ENCODE measurements at places on chromosomes 12 and 14.

DNA sequence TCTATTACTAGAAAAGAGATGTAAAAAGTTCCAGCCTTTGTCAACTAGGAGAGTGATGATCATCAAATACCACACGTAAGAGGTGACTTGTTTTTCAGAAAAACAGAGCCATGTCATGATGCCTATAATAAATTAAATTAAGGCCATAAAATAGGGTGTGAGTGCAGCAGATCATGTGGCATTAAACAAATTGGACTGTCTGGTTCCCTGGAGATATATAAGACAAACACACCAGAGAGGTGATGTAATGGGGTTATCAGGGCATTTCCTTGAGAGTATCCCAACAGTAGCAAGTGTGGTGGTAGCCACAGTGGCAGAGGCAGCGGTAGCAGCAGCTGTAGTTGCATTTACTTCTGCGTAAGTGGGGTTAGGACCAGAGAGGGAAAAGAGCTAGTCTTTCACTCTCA lies 14.6 kb upstream of the GALNT6 start:
- no peak for DNase-seq

- DNase-seq, result no peak
Measured at GRCh38 chr12:46930101-46930500, 104.3 kb upstream of the SLC38A4 start.

DNA sequence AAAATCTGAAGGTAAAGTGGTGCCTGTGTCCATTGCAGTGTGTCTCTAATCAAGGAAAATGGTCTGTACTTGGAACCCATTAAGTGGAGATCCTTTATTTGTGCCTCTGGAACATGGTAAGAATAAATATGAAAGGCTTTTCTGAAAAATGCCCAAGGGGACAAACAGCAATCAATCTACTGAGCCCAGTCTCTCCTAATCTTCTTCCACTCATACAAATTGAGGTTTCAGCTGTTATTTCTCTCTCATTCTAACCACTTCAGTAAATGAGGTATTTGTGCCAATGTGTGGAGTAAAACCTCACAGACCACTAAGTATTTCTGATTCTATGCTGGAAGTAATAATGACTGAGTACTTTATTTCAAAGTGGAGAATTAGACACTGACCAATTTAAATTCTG lies 82.3 kb upstream of the ST8SIA1 start:
- DNase-seq, result no peak

GRCh38 chr14:34931206-34931605 lies 51.6 kb upstream of the SRP54 start:
- peak; percentile 47 for DNase-seq

DNA sequence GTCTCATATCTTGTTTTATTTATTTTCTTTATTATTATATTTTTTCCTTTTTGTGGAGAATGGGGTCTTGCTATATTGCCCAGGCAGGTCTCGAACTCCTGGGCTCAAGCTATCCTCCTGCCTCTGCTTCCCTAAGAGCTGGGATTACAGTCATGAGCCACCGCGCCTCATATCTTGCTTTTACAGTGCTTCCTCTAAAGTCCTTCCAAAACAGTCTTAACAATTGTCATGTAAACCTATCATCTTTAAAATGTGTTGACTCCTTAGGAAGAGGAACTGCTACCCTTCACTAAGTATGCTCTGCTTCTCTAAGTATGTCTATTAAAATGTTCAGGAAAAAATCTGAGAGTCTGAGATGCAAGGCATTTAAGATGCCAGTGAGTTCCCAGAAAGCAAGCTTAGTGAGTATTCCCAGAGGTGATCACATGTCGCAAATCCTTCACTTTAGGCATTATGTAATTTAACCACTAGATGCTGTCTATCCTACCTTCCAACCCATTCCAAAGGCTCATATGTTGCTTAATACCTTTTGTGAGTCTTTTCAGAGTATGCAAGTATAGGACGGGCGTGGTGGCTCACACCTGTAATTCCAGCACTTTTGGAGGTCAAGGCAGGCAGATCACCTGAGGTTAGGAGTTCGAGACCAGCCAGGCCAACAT lies 19.7 kb upstream of the FOXJ2 start:
- DNase-seq, result no peak

- no peak for DNase-seq
Measured at GRCh38 chr12:96361074-96361473, 39.2 kb downstream of the CDK17 start.

DNA sequence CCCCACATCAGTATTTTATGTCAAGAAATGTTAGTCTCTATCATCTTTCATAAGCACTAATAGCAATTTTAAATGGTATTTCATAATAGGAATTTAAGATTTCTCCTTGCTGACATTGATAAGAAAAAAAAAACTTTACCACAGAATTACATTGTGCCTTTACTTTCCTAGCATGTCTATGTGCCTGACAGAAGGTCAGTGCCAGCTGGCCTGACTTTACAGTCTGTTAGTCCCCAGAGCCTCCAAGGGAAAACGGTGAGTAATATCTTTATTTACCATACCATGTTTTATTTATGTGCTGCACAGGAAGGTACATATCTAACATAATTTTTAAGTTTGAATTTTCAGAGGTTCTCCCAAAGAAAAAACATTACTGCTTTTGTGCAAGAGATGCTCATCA lies 152.0 kb upstream of the AEBP2 start:
- DNase-seq, result no peak

DNA sequence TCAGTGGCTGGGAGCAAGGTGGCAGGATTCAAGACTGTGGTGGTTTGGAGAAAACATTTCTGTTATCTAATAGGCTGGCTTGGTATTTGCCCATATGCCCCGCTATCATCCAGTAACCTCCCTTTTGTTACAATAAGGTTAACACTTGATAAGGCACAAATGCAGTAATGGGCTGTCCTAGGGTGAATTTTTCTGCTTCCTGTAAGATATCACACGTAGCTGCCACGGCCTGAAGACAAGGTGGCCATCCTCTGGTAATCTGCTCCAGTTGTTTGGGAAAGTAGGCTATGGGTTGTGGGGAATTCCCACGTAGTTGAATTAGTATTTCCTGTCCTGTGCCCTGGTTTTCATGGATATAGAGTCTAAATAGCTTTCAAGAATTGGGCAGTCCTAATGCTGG lies 23.1 kb downstream of the ANG start:
- no peak for DNase-seq

DNA sequence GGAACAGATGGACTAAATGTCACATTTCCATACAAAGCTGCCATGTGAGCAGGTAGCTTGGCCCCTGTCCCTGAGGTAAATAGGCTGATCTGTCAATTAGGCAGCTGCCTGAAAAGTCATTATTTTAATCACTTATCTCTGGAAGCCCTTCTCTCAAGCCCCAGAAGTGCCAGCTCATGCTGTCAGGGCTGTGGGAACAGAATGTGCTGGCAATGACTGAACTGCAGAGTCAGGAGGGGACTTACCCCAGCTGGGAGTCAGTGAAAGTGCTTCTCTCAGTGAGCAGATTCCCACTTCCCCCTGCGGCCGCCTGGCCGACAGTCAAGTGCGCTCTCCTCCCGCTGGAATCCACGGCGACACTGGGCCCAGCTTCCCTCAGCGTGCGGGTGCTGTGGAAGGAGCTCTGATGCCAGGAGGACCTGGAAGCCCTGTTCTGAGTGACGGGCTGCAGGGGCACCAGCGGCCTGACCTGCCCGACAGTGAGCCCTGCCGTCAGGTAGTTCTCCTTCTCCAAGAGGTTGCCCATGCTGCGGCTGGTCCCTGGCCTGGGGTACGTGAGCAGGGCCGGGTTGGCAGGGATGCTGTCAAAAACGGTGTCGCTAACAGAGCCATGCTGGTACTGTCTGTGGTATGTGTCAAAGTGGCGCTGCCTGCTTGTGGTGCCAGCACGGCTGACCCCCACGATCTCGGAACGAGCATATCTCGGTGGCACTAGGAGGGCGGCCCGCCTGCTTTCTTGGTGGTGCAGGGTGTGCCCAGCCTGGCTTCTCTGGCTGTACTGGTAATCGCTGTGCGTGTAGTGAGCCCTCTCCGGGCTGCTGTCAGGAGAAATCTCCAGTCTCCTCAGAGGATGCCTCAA lies 18.7 kb downstream of the PKP2 start:
- no peak for DNase-seq

DNA sequence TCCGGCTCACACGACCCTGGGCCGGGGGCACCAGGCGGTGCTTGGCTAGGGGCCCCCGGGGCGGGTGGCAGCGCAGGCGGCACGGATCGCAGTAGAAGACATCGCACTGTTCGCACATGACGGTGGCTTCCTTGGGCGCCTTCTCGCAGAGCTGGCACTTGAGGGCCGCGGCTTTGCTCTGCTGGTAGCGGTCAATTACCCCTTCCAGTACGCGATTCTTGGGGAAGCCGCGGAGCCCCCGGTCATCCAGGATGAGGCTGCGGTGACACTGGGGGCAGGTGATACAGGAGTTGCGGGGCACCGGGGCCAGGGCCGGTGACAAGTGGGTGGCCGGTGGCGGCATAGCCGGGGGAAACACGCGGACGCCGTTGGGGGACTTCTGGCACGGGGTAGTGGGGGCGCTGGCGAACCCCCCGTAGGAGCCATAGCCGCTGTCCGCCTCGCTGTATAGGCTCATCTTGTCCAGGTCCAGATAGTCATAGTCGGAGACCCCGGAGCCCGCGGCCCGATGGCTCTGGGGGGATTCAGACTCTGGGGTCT lies 553 bp downstream of the TRIM9 start:
- DNase-seq, result peak; percentile 2
